ENCODE measurements at places on chromosomes 3 and 15. TPM values are rescaled to one million over a fixed set of nuclear protein-coding genes. Genes with fewer than 3 reads are reported as not detected.

COL8A1 gene
- total RNA-seq = 241 TPM

FGD5 gene
- 0.30 TPM for total RNA-seq

- DNase-seq = no peak
These were observed 134.8 kb upstream of the RGMA start for GRCh38 chr15:93223803-93224202.

DNA sequence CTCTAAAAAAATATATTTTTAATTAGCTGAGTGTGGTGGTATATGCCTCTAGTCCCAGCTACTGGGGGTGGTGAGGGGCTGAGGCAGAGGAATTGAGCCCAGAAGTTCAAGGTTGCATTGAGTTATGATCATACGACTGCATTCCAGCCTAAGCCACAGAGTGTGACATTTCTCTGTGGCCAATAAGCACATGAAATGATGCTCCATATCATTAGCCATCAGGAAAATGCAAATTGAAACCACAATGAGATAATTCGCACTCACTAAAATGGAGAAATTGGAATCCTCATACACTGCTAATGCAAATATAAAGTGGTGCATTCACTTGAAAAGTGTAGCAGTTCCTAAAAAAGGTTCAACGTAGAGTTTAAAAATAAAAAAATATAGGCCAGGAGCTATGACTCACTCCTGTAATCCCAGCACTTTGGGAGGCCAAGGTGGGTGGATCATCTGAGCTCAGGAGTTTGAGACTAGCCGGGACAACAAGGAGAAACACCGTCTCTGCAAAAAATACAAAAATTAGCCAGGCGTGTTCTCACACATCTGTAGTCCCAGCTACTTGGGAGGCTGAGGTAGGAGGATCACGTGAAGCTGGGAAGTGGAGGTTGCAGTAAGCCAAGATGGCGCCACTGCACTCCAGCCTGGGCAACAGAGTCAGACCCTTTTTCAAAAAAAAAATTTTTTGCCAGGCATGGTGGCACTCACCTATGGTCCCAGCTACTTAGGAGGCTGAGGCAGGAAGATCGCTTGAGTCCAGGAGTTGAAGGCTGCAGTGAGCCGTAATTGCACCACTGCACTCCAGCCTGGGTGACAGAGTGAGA is 35.2 kb downstream of the IFT122 start:
- DNase-seq = no peak

DNA sequence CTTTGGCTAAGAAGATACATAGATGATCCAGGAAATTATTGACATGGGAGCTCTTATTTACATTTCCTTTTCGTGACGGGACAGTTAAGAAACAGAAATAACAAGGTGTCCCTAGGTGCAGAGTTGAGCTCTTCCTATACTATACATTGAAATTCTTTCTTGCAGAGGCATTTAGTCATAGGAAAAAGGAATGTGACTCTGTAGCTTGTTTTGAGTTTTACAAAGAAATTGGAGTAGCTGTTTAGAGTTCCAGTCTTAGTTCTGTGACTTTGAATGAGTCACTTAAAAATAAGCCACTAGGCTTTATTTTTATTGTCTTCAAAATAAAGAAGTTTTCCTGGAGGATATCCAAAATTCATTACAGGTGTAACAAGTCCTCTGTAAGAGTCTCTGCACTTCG is 723.5 kb upstream of the SGO1 start:
- DNase-seq = peak; percentile 30

- peak; percentile 77 for DNase-seq
These were observed 61.3 kb downstream of the PPARG start for GRCh38 chr3:12349895-12350811.

DNA sequence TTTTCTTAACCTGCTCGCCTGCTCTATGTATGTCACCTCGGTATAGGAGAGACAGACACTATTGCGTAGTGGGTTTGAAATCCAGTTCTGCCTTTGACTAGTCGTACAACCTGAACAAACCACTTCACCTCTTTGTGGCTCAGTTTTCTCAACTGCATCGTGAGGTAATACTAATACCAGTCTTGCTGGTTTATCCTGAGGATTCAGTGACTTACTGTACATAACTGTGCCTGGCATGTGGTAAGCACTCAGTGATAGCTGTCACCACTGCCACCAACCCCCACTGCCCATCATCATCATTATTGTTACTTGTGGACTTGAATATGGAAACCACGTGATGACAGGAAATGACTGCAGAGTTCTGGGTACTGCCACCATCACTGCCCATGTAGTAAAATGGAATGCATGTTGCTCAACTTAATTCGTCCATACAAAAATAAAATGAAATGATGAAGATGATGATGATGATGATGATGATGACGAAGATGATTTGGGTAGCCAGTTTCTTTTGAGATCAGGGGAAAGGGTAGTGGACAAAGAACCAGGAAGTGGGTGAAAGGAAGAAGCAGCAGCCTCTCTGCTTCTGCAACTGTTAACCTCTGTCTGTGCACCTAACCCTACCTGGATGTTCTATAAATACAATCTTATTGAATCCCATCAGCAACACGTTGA is 228.1 kb downstream of the FEZF2 start:
- DNase-seq = no peak
